ENCODE measurements at places on chromosomes 12 and 14. TPM values are rescaled to one million over a fixed set of nuclear protein-coding genes. Genes with fewer than 3 reads are reported as not detected.

Gene TROAP
- total RNA-seq: 4.7 TPM

Gene GABARAPL1
- 103 TPM for total RNA-seq

Gene VPS33A
- total RNA-seq: 19.2 TPM

Gene FAM181A
- not detected for total RNA-seq

Gene GPX2
- not detected for total RNA-seq

Gene ACSS3
- total RNA-seq: 12.2 TPM

Gene PPP1R36
- 0.79 TPM for total RNA-seq

Gene UNC79
- total RNA-seq: 0.16 TPM

Gene IGF1
- 2.7 TPM for total RNA-seq

Gene CFAP54
- total RNA-seq: 0.86 TPM

Gene PTGDR
- 0.16 TPM for total RNA-seq

Gene RNASE3
- total RNA-seq: 0.16 TPM

Gene TEP1
- total RNA-seq: 12.0 TPM

Gene SELPLG
- 1.5 TPM for total RNA-seq

Gene PPP4R4
- 0.34 TPM for total RNA-seq

Gene MYH6
- not detected for total RNA-seq

Gene CEBPE
- total RNA-seq: 0.16 TPM

Gene C14orf39
- total RNA-seq: not detected

Gene KRT79
- total RNA-seq: not detected

Gene NFE2
- total RNA-seq: 0.17 TPM

Gene ZNF891
- total RNA-seq: 0.94 TPM

Gene CLEC1A
- total RNA-seq: not detected

Gene KLHL33
- total RNA-seq: 0.60 TPM

Gene SETD3
- 24.0 TPM for total RNA-seq

Gene HOXC10
- total RNA-seq: not detected

Gene SLC6A13
- total RNA-seq: not detected

Gene KLRC3
- total RNA-seq: not detected

Gene NT5DC3
- 6.0 TPM for total RNA-seq

Gene NTF3
- total RNA-seq: not detected

Gene RNASE2
- not detected for total RNA-seq

Gene FGFR1OP2
- total RNA-seq: 31.2 TPM

Gene KCNA5
- not detected for total RNA-seq

Gene CCDC175
- not detected for total RNA-seq

Gene LMO3
- 2.4 TPM for total RNA-seq

Gene LAG3
- total RNA-seq: 0.09 TPM

Gene CCDC177
- total RNA-seq: 0.09 TPM

Gene ANKRD33
- 0.16 TPM for total RNA-seq

Gene SLC38A6
- 79.8 TPM for total RNA-seq

Gene SMOC1
- 2.0 TPM for total RNA-seq

Gene PARPBP
- 4.3 TPM for total RNA-seq

Data from bronchial smooth muscle cell (primary cell).